Muscle of leg (tissue), 16 donors: ENCODE measurements at places on chromosomes 6 and 20. TPM values are rescaled to one million over a fixed set of nuclear protein-coding genes. Genes with fewer than 3 reads are reported as not detected.

GRCh38 chr6:42403421-42403820, 48.3 kb downstream of the TRERF1 start:
- peak; percentile 72 for DNase-seq

GRCh38 chr20:49256261-49256660, 21.6 kb downstream of the ZNFX1 start:
- DNase-seq, result no peak

ISM1 gene
- total RNA-seq, result 1.4 TPM

KCNK16 gene
- not detected for total RNA-seq

HLA-DMA gene
- 4.2 TPM for total RNA-seq

GMPR gene
- total RNA-seq, result 27.0 TPM

ULBP3 gene
- total RNA-seq, result 3.9 TPM

GRCh38 chr20:2741463-2741862, 48.9 kb downstream of the EBF4 start:
- DNase-seq, result no peak

DNA sequence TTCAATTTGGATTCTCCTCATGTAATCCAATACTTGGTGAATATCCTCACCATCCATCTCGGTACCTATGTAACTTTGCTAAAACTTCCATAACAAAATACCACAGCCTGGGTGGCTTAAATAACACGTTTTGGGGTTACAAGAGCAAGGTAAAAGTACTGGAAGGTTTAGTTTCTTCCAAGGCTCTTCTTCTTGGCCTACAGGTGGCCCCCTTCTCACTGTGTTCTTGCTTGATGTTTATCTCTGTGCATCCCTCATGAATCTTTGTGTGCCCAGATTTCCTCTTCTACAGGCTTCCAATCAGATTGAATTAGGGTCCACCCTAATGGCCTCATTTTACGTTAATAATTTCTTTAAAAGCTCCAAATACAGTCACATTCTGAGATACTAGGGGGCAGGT, 163.3 kb upstream of the HCRTR2 start:
- no peak for DNase-seq

EPB41L1 gene
- total RNA-seq, result 14.3 TPM

DNA sequence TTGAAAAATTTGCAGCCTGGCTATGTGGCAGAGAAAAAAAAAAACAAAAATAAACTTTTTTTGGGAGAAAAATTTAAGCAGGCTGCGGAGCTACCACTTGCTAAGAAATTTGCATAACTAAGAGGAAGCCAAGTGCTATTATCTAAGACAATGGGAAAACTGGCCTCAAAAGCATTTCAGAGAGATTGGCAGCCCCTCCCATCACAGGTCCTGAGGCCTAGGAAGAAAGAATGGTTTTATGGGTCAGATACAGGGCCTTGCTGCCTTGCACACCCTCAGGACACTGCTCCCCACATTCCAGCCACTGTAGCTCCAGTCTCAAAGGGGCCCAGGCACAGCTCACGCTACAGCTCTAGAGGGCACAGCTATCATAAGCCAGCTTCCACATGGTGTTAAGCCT, 777.9 kb downstream of the TENT5A start:
- no peak for DNase-seq

GRCh38 chr20:43812216-43812615, 85.4 kb upstream of the GTSF1L start:
- DNase-seq, result no peak

DNA sequence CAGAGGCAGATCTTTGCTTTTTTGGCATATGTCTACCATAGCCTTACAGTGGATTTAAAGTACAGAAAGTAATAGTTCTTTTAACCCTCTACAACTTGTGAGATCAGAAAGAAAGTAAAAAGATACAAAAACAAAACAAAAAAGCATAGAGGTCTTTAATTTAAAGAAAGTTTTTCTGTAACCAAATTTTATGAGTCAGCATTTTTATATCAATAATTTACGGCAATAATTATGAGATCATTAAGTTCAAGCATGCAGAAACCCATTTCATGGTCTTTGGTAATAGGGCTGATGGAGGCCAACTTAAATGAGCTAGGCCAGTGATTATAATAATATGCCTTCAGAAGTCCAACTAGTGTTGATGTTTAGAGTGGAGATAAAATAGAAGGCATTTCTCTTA, 145.9 kb downstream of the AIG1 start:
- no peak for DNase-seq

DNA sequence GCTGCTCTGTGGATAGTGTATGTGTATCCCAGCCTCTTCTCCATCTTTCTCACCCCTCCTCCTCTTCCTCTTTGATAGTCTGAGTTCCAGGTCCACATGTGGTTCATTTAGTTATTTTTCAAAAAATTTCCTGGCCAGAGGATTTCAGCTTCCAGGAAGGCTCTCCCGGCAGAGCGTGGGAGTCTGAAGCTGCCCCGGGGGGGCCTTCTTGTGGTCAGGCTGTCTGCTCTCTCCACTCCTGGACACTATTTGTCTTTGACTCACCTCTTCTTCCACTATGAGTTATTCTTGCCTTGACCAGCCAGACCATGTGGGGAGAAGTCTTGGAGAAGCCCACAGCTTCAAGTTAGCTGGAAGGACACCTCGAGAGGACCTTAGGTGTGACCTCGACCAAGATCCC, 258.8 kb downstream of the CDC5L start:
- DNase-seq, result no peak

ADGRF5 gene
- total RNA-seq, result 28.5 TPM

ZNF337 gene
- total RNA-seq, result 22.6 TPM

DNA sequence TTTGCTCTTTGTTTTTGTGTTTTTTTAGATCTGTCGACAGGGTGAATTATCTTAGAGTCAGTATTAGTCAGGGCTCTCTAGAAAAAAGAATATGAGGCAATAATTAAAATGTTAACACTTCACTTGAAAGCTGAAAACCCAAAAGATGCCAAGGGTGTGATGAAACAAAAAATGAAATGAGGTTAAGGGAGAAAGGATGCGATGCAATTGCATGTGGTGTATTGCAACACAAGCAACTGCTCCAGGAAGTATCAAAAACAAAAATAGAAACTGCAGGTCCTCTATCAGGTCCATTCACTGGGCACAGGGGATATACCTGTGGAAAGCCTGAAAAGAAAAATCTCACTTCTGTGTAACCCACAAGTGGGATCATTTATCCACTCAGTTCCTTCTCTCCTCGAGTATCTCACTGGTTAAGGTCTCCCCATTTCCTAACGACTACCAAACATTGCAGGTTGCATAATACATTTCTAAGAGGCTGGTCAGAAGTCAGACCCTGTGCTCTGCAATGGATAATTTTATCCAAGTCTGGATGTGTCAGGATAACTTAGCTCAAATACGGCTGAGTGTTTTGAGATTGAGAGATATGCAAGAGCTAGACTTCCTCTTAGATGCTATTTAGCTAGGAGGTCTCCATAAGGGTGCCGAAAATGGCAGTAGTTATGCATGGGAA, 257.7 kb upstream of the GJE1 start:
- no peak for DNase-seq
